ENCODE measurements at places on chromosomes 11 and 22.

DNA sequence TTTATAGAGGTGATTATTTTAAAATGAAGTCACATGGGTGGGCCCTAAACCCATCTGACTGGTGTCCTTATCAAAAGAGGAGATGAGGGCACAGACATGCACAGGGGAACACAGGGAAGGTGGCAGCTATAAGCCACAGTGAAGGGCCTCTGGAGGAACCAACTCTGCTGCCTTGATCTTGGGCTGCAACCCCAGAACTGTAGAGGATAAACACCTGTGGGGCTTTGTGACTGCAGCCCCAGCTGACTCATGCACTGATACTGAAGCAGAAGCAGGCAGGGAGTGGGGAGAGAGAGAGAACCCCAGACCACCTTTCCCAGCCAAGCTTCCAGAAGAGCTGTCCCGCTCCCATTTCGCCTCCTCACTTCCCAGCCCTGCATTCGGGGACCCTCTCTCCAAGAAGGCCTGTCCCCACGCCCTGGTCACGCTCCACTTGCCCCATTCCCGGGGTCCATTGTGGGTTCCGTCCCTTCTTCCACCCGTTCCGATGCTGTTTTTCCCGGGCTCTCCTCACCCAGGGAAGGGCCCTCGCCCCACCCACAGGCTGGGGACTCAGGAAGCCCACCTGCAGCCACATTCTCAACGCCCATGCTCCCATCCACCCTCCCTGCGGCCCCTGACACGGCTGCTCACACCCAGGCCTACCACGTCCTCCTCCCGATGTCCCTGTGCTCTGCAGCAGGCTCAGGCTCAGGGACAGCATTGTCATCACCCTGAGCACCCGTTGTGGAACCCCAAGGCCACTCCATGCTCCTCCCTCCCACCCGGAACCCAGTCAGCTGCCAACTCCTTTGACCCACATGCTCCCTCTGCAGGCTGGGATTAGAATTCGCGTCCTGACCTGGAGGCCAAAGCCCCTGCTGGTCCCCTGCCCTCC lies 90.8 kb upstream of the SHANK2 start:
- DNase-seq = no peak

- DNase-seq = no peak
Observed at GRCh38 chr22:46517255-46517761, 20.1 kb downstream of the CELSR1 start.

- DNase-seq = no peak
Observed at GRCh38 chr11:115060840-115061239, 382.5 kb downstream of the NXPE2 start.

GRCh38 chr11:29452146-29452545 lies 564.7 kb downstream of the KCNA4 start:
- DNase-seq = no peak

All from CD4-positive, alpha-beta T cell treated with Interleukin-21 for 1 hour (primary cell).